Upper lobe of left lung (tissue), 6 donors: ENCODE measurements at places on chromosomes 7 and 10. TPM values are rescaled to one million over a fixed set of nuclear protein-coding genes. Genes with fewer than 3 reads are reported as not detected.

DNAJC12 gene
- 1.8 TPM for total RNA-seq

PPP1R17 gene
- total RNA-seq = not detected

DNA sequence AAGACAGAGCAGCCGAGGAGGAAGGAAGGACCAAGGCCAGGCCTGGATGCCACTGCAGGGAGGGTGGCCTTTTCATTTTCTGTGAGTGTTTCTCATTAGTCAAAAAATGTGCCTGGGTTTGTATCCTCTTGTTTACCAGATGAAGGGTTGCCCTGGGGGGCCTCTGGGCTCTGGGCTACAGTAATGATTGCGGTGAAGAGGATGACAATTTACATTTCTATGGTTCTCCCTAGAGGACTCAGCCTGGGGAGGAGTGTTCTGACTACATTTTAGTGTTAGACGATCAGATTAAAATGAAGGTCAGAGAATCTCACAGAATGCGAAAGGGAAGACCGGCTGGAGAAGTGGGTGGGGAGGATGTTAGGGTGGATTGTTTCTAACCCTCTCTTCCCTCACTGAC lies 108.0 kb upstream of the KMT2C start:
- DNase-seq = no peak

DNA sequence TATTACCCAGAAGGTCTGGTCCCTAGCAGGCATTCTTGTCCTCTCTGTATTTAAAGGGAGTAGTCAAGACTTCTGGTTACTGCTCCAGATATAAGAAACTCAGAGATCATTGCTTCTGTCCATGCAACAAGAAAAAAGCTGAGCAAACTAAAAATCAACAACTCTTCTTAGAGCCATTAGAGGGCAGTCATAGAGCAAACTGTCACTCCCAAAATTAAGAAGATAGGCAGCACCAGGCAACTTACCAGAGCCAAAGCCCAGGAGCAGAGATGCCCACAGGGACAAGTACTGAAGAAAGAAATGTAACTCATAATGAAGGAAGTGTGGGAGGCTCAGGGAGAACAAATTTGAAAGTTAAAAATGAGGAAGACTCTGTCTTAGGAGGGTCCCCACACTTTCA lies 472.9 kb upstream of the COBL start:
- DNase-seq = no peak

- DNase-seq = no peak
Observed at GRCh38 chr7:51121036-51121790, 195.4 kb downstream of the COBL start.

GRCh38 chr7:128266883-128267594 lies 26.0 kb downstream of the LEP start:
- no peak for DNase-seq

DNA sequence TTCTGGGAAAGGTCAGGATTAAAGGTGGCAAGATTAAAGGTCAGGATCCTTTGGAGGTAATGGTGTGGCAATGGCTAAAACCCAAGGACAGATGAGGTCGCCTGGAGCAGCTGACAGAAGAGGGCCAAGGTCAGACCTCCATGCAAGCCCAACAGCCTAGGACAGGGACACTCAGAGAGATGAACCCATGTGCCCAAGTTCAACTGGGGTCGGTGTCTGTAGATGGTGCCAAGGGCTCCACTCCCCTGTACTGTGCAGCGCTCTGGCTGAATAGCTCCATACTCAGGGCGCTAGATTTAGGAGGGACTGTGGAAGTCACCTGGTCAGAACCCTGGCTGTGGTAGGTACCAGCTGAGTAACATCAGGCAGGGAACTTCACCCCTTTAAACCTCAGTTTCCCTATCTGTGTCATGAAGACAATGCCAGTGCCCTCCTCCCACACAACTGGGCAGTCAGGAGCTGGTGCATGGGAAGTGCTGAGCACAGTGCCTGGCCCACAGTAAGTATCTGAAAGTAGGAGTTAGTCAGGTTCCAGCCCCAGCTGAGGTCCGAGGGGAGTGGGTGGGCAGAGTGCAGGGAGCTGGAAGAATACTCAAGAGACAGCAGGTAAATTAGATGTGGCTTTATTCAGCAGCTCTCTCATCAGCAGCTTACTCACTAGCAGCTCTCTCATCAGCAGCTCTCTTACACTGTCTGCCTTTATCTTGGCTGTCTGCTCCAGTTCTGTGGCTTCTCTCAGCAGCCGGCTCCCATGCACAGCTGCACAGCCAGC lies 327.1 kb downstream of the GLRX3 start:
- no peak for DNase-seq

DNA sequence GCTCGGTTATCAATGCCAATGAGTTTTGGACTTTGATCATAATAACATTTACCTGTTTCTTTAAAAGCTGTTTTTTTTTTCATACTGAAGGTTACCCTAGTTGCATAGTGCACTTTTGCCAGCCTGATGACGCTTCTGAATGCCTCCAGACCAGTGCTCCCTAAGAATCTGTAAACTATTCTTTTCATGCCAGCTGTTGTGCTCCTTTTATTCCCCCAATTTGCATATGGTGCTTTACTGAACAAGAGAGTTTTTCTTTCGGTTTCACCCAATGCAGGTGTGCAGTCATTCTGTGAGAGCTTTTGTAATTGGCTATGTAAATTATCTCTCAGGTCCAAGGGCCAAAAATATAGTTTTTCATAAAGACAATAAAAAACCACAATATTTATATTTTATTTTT lies 48.1 kb upstream of the GLCCI1 start:
- no peak for DNase-seq

DNA sequence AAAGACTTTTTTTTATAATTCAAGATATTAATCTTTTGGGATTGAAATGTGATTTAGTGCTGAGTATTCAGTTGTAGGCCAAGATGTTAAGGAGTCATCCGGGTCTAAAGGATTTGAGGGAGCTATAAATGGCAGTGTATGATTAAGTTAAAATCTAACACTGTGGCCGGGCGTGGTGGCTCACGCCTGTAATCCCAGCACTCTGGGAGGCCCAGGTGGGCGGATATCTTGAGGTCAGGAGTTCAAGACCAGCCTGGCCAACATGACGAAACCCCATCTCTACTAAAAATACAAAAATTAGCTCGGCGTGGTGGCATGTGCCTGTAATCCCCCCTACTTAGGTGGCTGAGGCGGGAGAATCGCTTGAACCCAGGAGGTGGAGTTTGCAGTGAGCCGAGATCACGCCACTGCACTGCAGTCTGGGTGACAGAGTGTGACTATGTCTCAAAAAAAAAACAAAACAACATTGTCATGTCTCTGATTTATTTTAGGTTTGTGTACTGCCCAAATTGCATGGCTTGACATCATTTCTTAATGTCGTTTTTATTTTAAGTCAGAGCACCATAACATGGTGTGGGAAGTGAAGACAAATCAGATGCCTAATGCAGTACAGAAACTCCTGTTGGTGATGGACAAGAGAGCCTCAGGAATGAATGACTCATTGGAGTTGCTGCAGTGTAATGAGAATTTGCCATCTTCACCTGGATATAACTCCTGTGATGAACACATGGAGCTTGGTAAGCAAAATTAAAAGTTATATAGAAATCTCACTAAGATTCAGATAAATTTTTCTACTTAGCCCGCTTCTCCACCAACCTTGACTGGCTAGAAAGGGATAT lies 10.7 kb downstream of the HBP1 start:
- DNase-seq = no peak

GRCh38 chr10:97704341-97704740 lies 9.2 kb upstream of the MARVELD1 start:
- DNase-seq = no peak

DNA sequence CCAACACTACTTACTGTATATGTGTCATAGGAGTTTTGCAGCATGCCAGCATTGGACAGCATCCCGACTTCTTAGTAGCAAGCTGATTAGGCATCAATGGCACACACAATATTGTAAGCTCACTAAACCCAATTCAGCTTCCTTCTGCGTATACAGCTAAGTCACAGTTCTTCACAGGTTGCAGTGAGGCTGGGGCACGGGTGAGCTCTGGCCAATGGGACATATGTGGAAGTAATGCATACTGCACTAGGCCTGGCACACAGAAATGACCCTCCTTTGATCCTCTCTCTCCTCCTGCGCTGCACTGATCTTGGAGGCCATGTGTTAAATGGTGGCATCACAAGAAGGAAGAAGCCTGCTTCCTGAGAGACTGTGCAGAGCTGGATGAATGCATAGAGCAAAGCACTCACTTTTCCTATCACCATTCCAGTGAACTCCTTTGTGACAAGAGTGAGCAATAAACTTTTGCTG lies 11.9 kb downstream of the RAB11FIP2 start:
- DNase-seq = no peak

DNA sequence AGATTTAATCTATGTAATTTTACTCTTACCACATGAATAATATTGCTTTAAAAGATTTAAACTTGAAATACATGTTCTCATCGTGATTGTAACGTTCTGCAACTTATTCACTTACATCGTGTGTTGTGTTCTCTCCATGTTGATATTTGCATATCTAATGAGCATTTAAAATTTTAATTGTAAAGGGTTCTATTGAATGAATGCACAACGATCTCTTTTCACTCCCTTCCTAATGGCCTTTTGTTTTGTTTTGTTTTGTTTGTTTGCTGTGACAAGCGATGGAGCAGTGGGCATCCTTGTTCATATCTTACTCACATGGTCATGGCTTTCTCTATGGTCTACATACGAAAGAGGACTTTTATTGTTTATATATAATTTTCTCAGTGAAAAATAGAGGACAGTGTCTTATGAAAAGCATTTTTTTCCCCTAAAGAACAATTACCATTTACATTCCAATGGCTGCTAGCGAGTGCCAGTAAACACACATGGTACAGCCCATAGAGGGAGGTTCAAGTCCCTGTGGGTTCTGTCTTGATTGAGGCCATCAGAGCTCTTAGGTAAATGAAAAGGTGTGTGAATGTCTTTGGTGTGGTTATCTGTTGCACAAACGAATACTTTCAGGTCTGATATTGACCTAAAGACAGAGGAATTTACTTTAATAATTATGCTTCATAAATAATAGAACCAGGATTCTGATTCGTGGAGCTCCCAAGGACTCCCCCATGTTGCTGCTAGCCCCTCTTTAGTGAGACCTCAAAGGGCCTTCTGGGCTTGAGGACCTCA lies 32.4 kb downstream of the BTBD16 start:
- DNase-seq = no peak
